ENCODE measurements at places on chromosomes 7 and 10. TPM values are rescaled to one million over a fixed set of nuclear protein-coding genes. Genes with fewer than 3 reads are reported as not detected.

DNA sequence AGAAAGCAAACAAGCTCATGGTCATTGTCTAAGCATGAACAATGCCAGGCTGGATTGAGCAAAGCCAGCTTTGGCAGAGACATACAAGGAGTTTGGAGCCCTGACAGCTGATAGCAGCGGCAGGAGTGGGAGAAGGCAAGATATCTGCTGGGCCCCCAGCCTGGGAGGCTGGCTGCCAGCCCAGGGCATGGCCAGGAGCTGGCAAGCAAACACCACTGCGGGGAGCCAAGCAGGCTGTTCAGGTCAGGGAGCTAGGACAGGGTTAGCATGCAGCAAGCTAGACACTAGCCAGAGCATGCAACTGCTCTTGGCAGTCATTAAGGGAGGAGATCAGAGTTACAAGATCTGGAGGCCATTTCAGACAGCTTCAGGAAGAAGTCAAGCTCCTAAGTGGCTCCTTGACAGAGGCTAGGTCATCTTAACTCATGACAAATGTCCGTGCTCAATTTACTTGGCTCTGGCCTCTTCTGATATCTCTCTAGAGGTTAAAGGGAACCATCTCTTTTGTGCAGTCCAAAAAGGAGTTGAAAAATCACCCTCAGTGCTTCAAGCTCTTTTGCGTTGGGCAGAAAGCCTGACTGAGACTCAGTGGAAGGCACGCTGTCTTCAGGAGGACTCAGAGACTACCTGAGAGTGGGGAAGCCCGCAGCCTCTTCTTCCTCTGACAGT lies 436.8 kb upstream of the C7orf33 start:
- no peaks in the 10 kb centered on the region for H3K4me1 ChIP-seq
- no peaks in the 10 kb centered on the region for H3K36me3 ChIP-seq
- H3K4me3 ChIP-seq, result no peak overlapping the region
- DNase-seq, result no peak
- H3K27ac ChIP-seq, result no peak overlapping the region

DNA sequence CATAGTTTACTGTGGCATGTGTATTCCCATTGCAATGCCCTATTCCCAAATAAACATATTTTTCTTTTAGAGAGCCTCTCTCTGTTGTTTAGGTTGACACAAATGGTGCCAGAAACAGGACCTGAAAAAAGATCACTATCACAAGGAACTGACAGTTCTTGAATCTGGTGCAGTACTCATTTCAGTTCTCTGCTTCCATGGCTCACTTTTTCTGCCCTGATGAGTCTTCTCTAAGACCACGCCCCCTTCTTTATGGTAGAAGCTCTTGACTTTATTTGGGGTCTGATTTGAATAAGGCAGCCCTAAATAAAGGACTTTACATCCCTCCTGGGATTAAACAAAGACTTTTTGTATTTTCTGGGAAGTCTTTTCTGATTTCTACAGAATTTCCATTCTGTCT lies 3.5 kb upstream of the CCDC126 start:
- peaks cover 3% of the 10 kb centered on the region for H3K36me3 ChIP-seq
- H3K4me3 ChIP-seq, result no peak overlapping the region
- DNase-seq, result no peak
- peaks cover 47% of the 10 kb centered on the region for H3K4me1 ChIP-seq
- peaks cover 2% of the 10 kb centered on the region for H3K27me3 ChIP-seq
- H3K27ac ChIP-seq, result peak overlapping the region; percentile 81

GRCh38 chr7:85135977-85136376 lies 50.9 kb downstream of the SEMA3D start:
- no peak overlapping the region for H3K27ac ChIP-seq
- H3K36me3 ChIP-seq, result no peaks in the 10 kb centered on the region
- no peaks in the 10 kb centered on the region for H3K4me1 ChIP-seq

DNA sequence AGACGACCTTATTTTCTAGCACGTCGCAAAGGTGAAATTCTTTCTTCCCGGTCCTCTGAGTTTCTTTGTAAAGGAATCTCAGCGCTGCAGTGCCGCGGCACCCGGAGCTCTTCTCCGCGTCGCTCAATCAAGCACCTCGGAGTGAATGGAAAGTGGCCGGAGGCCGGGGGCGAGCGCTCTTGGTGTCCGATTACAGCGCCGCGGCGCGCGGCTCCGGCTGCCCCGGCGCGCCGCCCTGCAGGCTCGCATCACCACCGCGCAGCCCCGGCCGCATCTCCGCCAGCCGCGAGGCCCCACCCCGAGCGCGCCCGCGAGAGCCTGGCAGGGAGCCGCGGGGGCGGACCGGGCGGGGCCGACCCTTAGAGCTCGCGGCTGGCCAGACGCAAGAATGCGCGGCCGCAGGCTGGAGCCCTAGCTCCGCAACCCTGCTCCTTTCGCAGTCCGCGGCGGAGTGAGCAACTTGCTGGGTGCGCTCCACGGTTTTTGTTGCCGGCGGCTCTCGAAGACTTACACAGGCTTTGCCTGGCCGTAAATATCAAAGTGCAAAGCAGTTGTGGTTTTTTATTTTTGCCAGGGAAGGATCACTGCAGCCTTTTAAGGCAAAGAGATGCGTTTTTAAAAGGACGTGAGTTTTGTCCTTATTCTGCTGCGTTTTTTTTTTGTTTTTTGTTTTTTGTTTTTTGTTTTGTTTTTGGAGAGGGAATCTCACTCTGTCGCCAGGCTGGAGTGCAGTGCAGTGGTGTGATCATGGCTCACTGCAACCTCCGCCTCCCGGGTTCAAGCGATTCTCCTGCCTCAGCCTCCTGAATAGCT lies at the start of gene SEMA3C:
Gene SEMA3C (minus strand): TSS at position 143 of the 813 bp plus-strand sequence. CDS start 2,270 bp downstream, outside the sequence.
- H3K27me3 ChIP-seq, result peaks cover 40% of the 10 kb centered on the region
- peak within 1 kb of the TSS; percentile 42 for H3K4me3 ChIP-seq
- peaks cover 7% of the 10 kb centered on the region for H3K4me1 ChIP-seq
- H3K27ac ChIP-seq, result no peak within 1 kb of the TSS
- DNase-seq, result no peak
- no peaks in the 10 kb centered on the region for H3K36me3 ChIP-seq

DNA sequence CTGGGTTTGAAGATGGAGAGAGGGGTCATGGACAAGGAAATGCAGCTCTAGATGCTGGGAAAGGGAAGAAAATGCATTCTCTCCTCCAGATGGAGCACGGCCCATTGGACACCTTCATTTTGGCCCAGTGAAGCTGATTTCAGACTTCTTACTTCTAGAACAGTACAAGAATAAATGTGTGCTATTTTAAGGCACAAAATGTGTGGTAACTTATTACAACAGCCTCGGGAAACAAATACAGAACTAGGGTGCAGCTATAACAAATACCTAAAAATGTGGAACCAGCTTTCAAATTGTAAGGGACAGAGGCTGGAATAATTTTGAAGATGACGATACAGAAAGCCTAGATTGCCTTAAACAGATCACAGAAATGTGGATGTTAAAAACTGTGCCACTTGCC lies 54.1 kb downstream of the CYTH3 start:
- DNase-seq, result no peak
- peaks cover 38% of the 10 kb centered on the region for H3K27me3 ChIP-seq
- H3K4me1 ChIP-seq, result peaks cover 14% of the 10 kb centered on the region
- H3K4me3 ChIP-seq, result no peak overlapping the region

SEMA4G gene
- total RNA-seq, result 0.31 TPM

DNA sequence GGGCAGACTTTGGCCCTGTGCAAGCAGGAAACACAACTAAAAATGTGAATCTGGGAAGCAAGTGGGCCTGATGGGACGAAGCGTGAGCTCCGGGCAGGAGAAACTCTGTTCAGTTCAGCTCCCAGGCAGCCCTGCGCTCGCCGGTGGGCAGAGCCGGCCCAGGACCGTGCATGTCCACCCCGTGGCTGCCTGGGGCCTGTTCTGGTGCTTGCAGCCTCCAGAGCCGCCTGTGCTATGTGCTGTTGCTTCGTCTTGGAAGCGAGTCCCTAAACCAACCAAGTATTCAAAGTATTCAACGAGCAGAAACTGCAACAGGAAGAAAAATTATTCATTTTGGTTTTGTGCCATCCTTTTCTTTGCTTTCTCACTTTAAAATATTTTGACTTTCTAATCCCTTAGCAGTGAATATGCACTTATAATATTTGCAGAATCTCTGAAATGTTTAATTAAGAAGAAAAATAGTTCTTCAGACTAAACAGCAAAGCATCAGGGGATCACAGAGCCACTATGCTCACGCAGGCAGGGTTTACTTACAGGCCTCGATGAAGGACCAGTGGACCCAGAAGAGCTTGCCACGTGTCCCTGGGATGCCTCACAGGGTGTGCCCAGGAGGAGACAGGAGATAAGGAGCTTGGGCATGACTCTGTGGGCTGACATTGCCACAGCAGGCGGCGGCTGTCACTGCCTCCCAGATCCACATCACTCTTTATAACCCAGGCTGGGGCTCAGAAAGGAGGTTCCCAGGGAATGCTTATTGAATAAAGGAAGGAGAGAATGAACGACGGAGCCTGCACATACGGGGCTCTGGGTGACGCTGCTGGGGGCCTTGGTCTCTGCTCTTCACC lies 45.6 kb downstream of the VIPR2 start:
- no peaks in the 10 kb centered on the region for H3K27me3 ChIP-seq
- no peak for DNase-seq
- no peak overlapping the region for H3K4me3 ChIP-seq

DPYSL4 gene
- 24.1 TPM for total RNA-seq

ACTR3C gene
- total RNA-seq, result 8.2 TPM

GRCh38 chr7:157881048-157881771 lies 544.4 kb downstream of the DNAJB6 start:
- H3K27me3 ChIP-seq, result no peaks in the 10 kb centered on the region
- no peak overlapping the region for H3K4me3 ChIP-seq
- H3K4me1 ChIP-seq, result no peaks in the 10 kb centered on the region
- no peaks in the 10 kb centered on the region for H3K36me3 ChIP-seq

DNA sequence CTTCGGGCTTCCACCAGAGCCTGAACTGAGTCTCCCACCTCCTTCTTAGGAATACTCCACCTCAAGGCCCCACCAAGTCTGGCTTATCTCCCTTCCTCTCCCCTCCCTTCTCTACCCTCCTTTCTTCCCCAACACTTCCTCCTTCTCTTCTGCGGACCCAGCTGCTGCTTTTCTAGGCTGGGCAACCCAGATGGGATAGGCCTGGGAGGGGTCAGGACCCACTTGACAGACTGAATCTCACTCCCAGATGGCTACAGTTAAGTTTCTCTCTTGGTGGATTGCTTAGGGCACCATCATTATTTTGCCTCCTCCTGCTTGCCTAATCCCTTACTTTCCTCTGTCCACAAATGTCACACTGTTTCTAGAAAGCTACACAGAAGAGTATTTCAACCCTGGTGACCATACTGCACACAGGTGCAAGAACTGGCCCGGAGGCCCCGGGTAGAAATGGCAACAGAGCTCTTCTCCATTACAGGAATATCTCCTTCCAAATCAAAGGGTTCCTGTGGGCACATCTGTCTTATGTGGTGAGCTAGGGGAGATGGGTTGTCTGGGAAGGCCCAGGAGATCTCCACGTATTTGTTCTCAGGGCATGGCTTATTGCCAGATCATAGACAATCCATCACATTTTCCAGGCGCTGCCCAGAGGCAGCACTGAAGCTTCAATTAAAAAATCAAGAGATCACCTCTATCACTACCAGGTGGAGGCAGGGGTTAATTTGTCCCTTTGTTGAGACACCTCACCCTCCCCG lies 5.1 kb upstream of the HOXA11 start:
- H3K27me3 ChIP-seq, result peaks cover 89% of the 10 kb centered on the region
- H3K36me3 ChIP-seq, result no peaks in the 10 kb centered on the region
- no peak for DNase-seq
- peak overlapping the region; percentile 15 for H3K27ac ChIP-seq

GRCh38 chr7:132760244-132760623 lies 184.0 kb upstream of the PLXNA4 start:
- no peaks in the 10 kb centered on the region for H3K36me3 ChIP-seq
- H3K27me3 ChIP-seq, result no peaks in the 10 kb centered on the region
- H3K27ac ChIP-seq, result no peak overlapping the region
- no peak for DNase-seq
- no peak overlapping the region for H3K4me3 ChIP-seq

GRCh38 chr7:1137517-1138167 lies 22.4 kb downstream of the ZFAND2A start:
- peaks cover 10% of the 10 kb centered on the region for H3K4me1 ChIP-seq
- no peaks in the 10 kb centered on the region for H3K27me3 ChIP-seq
- peak overlapping the region; percentile 81 for H3K27ac ChIP-seq
- peak overlapping the region; percentile 89 for H3K4me3 ChIP-seq

DNA sequence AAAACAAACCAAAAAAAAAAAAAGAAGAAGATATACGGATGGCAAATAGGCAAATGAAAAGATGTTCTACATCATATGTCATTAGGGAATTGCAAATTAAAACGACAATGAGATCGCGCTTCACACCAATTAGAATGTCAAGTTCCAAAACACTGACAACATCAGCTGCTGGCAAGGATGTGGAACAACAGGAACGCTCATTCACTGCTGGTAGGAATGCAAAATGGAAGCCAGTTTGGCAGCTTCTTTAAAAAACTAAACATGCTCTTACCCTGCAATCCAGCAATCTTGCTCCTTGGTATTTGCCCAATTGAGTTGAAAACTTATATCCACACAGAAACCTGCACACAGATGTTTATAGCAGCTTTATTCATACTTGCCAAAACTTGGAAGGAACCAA lies 34.8 kb downstream of the CALML5 start:
- DNase-seq, result no peak
- no peak overlapping the region for H3K27ac ChIP-seq
- H3K4me3 ChIP-seq, result no peak overlapping the region
- H3K36me3 ChIP-seq, result peaks cover 6% of the 10 kb centered on the region
- H3K27me3 ChIP-seq, result no peaks in the 10 kb centered on the region
- no peaks in the 10 kb centered on the region for H3K4me1 ChIP-seq

GRCh38 chr7:71563276-71563675 lies 431.3 kb downstream of the GALNT17 start:
- no peak for DNase-seq
- H3K4me3 ChIP-seq, result no peak overlapping the region
- H3K27ac ChIP-seq, result no peak overlapping the region
- H3K27me3 ChIP-seq, result no peaks in the 10 kb centered on the region

- DNase-seq, result no peak
- no peaks in the 10 kb centered on the region for H3K36me3 ChIP-seq
- H3K27me3 ChIP-seq, result peaks cover 5% of the 10 kb centered on the region
- no peak overlapping the region for H3K27ac ChIP-seq
Measured at GRCh38 chr7:128119036-128119435, 87.8 kb upstream of the LRRC4 start.

GRCh38 chr7:29385214-29385814 lies 178.3 kb upstream of the PRR15 start:
- peaks cover 8% of the 10 kb centered on the region for H3K27me3 ChIP-seq
- DNase-seq, result no peak
- no peak overlapping the region for H3K4me3 ChIP-seq
- H3K4me1 ChIP-seq, result no peaks in the 10 kb centered on the region

DNA sequence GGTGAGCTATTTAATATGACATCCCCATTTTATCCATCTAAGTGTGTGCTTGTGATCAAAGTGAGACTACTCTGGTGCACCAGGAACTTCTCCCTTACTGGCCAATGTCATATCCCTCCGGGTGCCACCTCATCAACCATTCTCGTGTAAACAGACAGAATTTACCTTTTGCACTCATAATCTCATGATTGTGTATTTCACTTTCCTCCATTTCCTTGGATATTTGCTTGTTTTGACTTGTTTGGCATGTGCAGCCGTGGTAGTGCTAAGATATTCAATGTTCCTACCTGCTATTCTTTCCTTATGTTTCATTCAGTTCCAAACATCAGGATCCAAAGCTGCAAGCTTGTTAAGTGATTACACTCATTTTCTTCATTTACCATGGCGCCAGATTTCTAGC lies 280.5 kb upstream of the SP8 start:
- no peaks in the 10 kb centered on the region for H3K4me1 ChIP-seq
- no peak overlapping the region for H3K4me3 ChIP-seq
- no peak overlapping the region for H3K27ac ChIP-seq
- no peaks in the 10 kb centered on the region for H3K36me3 ChIP-seq
- no peak for DNase-seq

TRIM74 gene
- 0.44 TPM for total RNA-seq
